ENCODE measurements at places on chromosomes 2 and 18.

- no peak for DNase-seq
These were observed 167.6 kb downstream of the UXS1 start for GRCh38 chr2:106026271-106027190.

GRCh38 chr2:241994556-241995213 is 125.2 kb downstream of the RTP5 start:
- DNase-seq, result no peak

DNA sequence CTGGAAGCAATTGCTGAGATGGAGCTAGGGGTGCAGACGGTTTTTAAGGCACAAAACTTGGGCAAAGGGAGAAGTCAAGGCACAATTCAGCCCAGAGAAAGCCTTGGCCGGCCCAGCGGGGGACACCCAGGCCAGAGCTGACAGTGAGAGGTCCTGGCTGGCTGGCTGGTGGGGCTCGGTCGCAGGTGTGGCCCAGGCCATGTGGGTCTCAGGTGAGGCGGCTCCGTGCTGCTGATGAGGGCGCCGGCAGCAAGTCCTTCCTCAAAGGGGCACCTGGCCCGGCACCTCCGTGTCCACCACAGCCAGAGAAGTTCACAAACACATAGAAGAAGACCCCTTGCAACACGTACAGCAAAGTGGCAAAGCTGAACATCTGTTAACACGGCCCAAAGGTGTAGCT is 54.2 kb upstream of the LDLRAD4 start:
- no peak for DNase-seq

GRCh38 chr2:23793476-23793875 is 133.4 kb downstream of the ATAD2B start:
- no peak for DNase-seq

- no peak for DNase-seq
These were observed 109.3 kb downstream of the FHOD3 start for GRCh38 chr18:36406805-36407204.

GRCh38 chr2:198545411-198545810 is 741.0 kb downstream of the PLCL1 start:
- DNase-seq, result no peak

DNA sequence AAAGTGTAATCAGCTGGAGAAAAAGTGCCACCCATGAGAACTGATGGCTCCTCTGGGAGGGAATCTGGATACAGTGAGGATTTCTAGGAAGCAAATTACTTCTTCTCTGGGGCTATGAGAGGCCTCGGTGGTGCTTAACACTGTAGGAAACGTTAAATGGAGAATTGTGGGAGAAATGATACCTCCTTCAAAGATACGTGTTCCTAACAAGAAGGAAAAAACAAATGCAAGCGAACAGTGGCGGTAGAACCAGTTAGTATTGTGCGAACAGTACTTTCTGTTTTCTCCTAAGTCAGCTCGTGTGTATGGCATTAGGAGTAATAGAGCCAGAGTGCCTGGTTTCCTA is 587 bp upstream of the MTIF2 start:
- peak; percentile 15 for DNase-seq

GRCh38 chr2:217943446-217944321 is 59.1 kb downstream of the TNS1 start:
- DNase-seq, result peak; percentile 95

GRCh38 chr2:238345297-238345968 is 25.1 kb downstream of the TRAF3IP1 start:
- no peak for DNase-seq

DNA sequence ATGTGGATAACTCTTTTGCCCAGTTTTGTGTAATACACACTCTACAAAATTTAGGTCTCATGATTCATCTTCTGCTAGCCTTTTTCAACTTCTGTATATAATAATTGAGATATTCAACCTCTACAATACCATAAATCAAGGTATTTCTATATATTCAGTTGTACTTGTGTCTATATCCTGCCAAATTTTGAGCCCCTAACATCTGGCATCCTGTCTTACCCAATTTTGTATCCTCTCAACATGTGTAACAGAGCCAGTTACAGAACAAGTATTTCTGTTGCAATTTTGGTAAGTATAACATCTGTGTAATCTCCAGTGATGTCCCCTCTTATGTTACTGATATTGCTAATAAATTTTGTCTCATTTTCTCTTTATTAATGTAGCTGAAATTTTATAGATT is 145.8 kb downstream of the TRIB2 start:
- no peak for DNase-seq

- no peak for DNase-seq
These were observed 207.5 kb downstream of the STK39 start for GRCh38 chr2:168039881-168040280.

- DNase-seq, result peak; percentile 80
These were observed 6.1 kb upstream of the CASP8 start for GRCh38 chr2:201254081-201254730.

DNA sequence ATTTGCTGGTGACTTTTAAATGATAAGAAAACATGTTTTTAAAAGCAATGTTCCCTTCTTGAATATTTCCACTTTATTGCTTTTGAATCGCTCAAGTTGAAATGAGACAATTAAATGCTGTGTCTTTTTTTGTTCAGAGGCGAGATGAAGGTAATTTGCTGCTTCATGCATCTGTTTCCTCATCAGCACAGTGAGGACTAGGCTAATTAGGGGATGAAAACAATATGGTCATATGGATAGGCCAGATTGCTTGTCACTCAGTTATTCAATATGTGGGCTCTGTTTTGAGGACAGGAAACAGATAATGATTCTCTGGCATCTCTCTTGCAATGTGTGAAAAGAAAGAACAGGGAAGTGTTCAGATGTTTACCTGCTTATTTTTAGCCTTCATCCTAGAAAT is 61.0 kb downstream of the ERBB4 start:
- DNase-seq, result no peak

DNA sequence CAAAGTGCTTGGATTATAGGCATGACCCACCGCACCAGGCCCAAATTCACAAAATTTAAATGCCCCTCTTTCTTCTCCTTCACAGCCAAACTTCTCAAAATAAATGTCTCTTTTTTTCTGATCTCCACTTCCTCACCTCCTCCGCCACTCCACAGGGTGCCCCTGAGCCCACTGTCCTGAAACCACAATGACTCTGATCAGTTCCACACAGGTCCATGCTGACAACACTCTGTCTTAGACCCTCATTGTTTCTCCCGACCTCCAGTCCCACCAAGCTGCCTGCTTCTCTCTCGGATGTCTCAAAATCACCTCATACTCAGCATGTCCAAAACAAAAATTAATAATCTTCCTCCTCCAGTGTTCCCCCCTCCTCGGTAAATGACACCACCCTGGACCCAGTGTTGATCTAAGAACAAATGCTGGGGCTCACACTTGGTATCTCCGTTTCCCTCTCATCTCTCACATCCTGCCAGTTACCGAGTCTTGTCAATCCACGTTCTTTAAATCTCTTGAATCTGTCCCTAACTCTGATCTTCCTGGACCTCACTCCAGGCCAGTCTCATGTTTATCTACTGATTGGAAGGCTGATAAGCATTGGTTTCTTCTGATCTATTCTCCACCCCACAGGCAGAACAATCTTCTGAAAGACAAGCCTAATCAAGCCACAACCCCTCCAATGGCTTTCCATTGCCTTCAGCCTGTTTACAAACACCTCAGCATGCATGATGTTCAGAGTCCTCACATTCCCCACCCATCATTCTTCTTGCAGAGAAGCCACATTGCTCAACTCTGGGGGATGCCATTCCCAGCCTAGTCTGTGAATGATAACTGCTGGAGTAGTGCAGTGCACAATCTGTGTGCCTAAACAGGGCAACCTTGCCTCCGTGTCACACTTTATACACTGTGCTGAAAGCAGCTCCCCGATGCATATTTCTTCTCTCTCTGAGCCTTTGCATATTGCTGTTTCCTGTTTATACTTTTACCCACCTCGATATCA is 12.4 kb upstream of the ANKRD44 start:
- DNase-seq, result no peak

- peak; percentile 82 for DNase-seq
These were observed 85.3 kb upstream of the RAB27B start for GRCh38 chr18:54742659-54743604.

DNA sequence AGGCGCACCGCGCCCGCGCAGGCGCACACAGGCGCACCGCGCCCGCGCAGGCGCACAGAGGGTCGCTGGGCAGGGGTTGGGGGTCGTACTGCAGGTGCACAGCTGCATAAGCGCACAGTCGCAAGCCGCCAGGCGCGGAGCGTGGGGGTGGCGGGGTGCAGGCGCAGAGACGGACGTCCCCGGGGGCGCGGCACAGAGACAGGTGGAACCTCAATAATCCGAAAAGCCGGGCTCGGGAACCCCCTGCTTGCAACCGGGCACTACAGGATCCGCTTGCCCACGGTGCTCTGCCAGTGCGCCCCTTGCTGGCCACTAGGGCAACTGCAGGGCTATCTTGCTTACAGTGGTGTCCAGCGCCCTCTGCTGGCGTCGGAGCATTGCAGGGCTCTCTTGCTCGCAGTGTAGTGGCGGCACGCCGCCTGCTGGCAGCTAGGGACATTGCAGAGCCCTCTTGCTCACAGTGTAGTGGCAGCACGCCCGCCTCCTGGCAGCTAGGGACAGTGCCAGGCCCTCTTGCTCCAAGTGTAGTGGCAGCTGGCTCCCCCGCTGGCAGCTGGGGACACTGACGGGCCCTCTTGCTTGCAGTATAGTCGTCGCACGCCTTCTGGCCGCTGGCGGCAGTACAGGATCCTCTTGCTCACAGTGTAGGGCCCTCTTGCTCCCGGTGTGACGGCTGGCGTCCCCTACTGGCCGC is 34.9 kb downstream of the FAM110C start:
- DNase-seq, result no peak

GRCh38 chr2:33484042-33484621 is 7.7 kb downstream of the RASGRP3 start:
- DNase-seq, result no peak

- DNase-seq, result no peak
These were observed 1100.2 kb downstream of the CBLN2 start for GRCh38 chr18:71443706-71444480.

- no peak for DNase-seq
These were observed 43.3 kb downstream of the FAP start for GRCh38 chr2:162199913-162200312.

GRCh38 chr2:165847001-165847400 is 53.0 kb upstream of the GALNT3 start:
- DNase-seq, result no peak
